ENCODE measurements at places on chromosomes 11 and 22.

DNA sequence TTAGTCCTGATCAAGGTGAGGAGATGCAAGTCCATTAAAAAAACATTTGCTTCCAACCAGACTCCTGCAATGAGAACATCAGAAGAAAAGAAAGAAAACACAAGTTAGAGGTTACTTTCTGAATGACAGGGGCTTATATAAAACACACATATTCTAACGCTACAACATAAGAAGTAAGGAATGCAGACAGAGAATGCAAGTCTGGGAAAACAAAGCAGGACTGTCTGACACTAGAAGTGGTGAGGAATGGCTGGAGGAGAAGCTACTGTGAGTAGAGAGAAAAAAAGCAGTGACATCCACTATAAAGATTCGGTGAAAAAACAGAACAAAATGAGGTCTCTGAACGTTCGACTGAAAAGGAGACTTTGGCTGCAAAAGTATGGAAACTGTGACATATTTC lies 12.3 kb downstream of the TMEM216 start:
- DNase-seq, result no peak

DNA sequence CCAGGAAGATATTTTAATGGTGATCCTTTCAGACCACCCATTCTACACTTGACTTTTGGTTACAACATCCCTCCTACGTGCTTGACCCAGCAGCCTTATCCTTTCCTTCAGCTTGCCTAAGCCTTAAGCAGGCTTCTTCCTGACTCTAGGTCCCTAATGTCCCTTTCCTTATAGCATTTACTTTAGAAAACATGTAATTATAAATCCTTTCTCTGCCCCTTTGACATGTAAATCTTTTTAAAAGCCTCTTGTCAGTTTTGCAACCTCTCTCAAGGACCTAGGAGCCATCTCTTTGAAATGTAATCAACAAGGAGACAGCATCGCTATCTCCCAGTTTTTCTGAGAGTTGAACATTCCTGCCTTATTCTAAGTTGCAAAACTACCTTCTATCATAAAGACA lies 1255.2 kb downstream of the LRRC4C start:
- DNase-seq, result no peak

GRCh38 chr11:86193297-86194095 lies 51.1 kb upstream of the EED start:
- DNase-seq, result no peak

- no peak for DNase-seq
These were observed 41.7 kb downstream of the OTOG start for GRCh38 chr11:17588721-17589120.

- DNase-seq, result no peak
These were observed 33.6 kb downstream of the TCF20 start for GRCh38 chr22:42236848-42237247.

DNA sequence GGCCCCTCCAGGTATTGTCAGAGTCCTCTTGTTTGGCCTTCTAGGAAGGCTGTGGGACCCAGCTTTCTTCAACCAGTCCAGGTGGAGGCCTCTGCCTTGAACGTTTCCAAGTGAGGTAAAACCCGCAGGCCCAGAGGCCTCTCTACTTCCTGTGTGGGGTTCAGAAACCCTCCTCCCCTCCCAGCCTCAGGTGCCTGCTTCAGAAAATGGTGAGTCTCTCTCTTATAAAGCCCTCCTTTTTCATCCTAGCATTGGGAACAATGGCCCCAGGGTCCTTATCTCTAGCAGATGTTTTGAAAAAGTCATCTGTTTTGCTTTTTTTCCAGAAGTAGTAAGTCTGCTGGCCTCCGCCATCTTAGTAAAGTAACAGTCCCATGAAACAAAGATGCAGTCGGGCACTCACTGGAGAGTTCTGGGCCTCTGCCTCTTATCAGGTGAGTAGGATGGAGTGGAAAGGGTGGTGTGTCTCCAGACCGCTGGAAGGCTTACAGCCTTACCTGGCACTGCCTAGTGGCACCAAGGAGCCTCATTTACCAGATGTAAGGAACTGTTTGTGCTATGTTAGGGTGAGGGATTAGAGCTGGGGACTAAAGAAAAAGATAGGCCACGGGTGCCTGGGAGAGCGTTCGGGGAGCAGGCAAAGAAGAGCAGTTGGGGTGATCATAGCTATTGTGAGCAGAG lies at the start of gene CD3E:
Gene CD3E, plus strand, starts transcription at position 163 of the 681 bp plus-strand sequence. Its CDS starts 223 bp downstream, at position 386.
- no peak for DNase-seq

GRCh38 chr11:131600628-131601027 lies 230.2 kb downstream of the NTM start:
- no peak for DNase-seq

DNA sequence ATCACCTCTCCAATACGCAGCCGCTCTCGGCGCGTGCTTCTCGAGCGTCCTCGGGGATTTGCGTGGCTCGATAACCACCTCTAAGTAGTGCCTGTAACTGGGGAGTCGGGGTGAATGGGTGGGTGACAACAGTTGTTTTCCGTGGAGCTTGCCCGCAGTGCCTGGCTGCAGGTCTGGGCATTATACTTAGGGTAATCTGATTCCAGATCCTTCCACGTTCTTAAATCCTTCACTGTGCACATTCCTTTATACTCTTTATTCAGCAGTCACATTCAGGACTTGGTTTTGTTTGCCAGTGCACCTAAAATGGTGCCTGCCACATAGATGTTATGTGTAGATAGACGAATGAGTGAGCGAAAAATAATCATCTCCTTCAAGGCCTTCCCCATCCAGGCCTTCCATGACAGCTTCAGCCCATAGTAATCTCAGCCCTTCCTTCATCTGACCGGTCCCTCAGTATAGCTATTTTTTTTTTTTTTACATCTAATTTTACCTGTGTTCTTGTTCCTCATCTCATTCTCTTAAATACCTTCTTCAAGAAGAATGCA lies 602 bp downstream of the NAT10 start:
- no peak for DNase-seq

DNA sequence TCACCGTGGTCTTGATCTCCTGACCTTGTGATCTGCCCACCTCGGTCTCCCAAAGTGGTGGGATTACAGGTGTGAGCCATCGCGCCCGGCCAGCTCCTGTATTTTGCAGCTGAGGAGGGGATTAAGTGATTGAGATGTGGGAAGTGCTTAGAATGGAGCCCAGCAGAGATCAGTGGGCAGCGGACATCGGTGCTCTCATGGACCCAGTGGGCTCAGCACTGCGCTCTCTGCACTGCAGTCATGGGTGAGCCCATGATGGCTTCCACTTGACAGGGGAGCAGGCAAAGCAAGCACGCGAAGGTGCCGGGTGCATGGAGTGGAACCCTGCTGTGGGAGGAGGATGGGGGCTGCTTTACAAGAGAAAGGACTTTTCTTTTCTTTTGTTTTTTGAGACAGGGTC lies 9.1 kb upstream of the CCDC88B start:
- DNase-seq, result no peak

- DNase-seq, result no peak
These were observed 183.8 kb upstream of the NTM start for GRCh38 chr11:131186629-131187101.

- no peak for DNase-seq
These were observed 156.6 kb upstream of the POU2AF2 start for GRCh38 chr11:111088847-111089355.

- DNase-seq, result no peak
These were observed 13.8 kb downstream of the NCAM1 start for GRCh38 chr11:112975051-112975450.

DNA sequence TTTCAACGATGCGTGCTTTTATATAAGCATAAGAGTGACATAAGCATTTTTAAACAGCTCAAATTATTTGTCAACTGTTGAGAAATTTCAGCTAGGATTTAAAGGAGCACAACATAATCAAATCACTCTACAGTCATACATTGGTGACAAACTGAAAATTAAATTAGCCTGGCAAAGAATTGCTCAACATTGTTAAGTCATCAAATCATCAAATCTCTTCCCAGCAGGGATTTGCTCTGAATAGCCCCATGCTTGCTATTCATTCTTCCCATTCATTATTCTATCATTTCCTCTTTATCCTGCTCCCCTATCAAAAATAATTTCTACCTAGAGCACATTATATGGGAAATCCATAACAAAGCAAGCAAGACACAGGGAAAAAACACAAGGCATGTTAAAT lies 198.7 kb upstream of the LUZP2 start:
- no peak for DNase-seq

GRCh38 chr22:36741968-36742367 lies 34.0 kb downstream of the IFT27 start:
- DNase-seq, result no peak

DNA sequence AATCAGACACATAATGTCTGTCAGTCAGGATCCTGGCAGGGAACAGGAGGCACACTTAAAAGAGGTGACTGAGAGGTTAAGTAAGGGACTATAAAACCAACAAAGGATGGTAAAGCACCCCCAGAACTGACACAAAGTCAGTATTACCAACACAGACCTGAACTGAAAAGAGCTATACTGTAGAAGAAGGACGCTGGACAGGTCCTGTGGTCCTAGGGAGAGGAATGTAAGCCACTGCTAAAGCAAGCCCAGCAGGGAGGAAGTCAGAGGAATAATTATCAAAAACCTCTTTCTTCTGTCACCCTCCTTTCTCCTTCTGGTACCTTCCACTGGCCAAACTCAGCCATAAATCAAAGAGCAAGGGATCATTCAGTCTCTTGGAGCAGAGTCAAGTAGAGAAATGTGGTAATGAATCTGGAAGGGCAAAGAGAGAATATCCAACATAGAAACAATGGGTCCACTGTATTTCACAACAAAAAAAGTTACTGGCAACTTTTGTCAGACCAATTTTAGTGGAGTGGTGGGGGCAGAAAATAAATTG lies 33.4 kb upstream of the ANGPTL5 start:
- no peak for DNase-seq

- DNase-seq, result no peak
These were observed 163.1 kb downstream of the ETS1 start for GRCh38 chr11:128424271-128424711.

DNA sequence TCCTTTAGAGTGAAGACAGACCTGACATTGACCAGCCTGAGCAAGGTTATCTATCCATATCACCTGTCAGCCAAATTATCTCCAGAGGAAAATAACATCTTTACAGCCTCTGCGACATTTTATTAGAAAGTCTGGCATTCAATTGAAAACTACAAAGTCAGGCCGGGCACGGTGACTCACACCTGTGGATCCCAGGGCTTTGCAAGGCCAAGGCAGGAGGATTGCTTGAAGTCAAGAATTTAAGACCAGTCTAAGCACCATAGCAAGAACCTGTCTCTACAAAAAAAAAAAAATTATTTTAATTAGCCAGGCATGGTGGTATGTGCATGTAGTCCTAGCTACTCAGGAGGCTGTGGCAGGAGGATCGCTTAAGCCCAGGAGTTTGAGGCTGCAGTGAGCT lies 141.6 kb downstream of the RCN1 start:
- no peak for DNase-seq

GRCh38 chr11:19938169-19938856 lies 222.0 kb downstream of the DBX1 start:
- peak; percentile 39 for DNase-seq

GRCh38 chr11:75562836-75563484 lies 907 bp downstream of the SERPINH1 start:
- DNase-seq, result no peak

- no peak for DNase-seq
These were observed 371.1 kb upstream of the SYN3 start for GRCh38 chr22:33429281-33429680.

DNA sequence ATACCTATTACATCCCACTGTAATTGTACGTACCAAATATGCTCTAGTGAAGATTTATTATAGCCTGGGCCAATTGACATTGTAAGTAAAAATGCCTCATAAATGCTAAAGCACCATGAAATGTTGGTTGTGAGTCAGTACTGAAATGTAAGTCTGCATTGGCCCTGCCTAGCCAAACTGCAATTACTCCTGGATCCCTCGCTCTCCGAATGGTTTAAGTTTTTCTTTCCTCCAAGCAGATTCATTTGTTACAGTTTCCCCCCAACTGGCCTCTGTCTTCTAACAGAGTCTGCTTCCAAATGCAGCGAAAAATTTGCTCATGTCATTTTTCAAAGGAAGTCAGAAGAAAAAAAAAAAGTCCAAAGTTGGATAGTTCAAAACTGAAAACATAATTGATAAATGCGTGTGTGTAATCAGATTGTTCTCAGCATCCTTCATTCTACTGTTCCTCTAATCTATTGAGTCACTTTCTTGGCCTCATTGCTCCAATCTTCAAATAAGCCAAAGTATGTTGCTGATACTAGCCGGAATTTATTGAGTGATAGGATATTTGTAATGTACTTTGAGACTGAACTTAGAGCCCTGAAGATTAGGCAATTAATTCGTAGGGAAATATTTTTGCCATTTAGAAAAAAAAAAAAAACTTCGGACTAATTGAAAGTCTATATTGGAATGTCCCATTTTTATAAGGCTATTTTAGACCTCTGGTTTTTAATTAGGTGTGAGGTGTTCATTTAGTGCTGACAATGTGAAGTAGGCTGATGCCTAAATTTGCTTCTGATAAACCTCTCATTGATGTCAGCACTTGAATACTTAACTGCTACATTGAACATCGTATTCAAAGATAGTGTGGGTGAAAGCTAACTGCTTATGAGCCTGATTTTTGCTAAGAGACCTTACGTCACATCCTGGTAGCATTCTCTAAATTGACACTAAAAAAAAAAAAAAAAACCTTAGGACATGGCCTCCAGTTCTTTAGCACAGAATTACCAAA lies 93.4 kb downstream of the WT1 start:
- no peak for DNase-seq

DNA sequence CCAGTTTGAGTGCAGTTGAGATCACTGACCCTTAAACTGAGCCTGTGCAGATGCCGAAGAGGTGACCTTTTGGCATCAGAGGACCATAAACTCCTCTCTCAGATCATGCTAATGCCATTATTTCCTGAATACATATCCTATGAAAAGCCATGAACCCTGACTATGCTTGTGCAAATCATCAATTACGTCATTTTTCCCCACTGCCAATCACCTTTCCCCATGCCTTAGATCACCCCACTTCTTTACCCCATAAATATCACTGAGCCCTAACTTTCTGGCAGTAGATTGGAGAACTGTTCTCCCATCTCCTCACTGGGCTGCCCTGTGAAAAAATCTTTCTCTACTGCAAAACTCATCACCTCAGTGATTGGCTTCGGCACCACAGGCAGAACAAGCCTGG lies 32.9 kb downstream of the MTNR1B start:
- no peak for DNase-seq

GRCh38 chr11:19398772-19399527 lies 158.2 kb upstream of the E2F8 start:
- peak; percentile 52 for DNase-seq

GRCh38 chr11:126415669-126416420 lies 60.4 kb downstream of the ST3GAL4 start:
- DNase-seq, result no peak

- DNase-seq, result no peak
These were observed 13.7 kb downstream of the NARS2 start for GRCh38 chr11:78560826-78561484.

GRCh38 chr11:85170184-85170583 lies 457.0 kb downstream of the DLG2 start:
- no peak for DNase-seq

- no peak for DNase-seq
These were observed 28.6 kb downstream of the GNB1L start for GRCh38 chr22:19825904-19826618.

- no peak for DNase-seq
These were observed 44.7 kb downstream of the AP2A2 start for GRCh38 chr11:970319-970871.

Measured in omental fat pad (tissue), 4 donors.